ENCODE measurements at places on chromosomes 7 and 10.

DNA sequence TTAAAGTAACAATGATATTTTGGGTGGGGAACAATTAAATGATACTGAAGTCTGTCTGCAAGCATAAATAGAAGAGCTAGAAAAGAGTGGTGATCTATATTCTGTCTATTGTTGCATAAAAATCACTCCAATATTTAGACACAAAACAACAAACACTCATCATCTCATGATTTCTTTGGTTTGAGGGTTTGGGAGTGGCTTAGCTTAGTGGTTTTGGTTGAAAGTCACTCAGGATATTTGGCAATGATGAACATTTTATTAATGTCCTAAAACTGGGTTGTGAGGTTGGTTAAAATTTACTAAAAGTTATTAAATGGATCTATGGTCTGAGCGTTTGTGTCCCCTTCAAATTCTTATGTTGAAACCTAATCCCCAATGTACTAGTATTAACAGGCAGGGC lies 54.7 kb upstream of the EGFR start:
- no peak for DNase-seq

DNA sequence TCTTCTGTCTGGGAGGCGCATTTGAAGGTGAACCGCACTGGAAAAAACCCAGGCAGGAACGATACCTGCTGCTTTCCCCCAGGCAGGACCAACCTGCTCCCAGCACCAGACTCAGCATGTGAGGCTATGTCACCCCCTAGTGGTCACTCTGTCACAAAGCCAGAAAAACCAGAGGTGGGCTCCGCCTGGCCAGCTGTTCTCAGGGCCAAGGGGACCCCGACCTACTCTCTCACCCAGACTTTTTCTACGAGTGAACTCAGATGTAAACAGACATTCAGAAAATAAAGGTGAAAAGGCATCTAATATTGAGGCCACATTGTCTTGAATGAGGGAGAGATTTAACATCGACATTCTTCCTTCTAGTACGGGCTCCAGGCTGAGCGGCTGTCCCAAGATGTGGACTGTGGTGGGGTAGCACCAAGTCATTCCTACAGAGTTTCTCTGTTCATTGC lies 117.3 kb downstream of the PRKAG2 start:
- no peak for DNase-seq

GRCh38 chr10:44757551-44758205 lies 153.5 kb upstream of the TMEM72 start:
- DNase-seq, result no peak

GRCh38 chr7:117835016-117835664 lies 38.1 kb downstream of the CTTNBP2 start:
- DNase-seq, result no peak

DNA sequence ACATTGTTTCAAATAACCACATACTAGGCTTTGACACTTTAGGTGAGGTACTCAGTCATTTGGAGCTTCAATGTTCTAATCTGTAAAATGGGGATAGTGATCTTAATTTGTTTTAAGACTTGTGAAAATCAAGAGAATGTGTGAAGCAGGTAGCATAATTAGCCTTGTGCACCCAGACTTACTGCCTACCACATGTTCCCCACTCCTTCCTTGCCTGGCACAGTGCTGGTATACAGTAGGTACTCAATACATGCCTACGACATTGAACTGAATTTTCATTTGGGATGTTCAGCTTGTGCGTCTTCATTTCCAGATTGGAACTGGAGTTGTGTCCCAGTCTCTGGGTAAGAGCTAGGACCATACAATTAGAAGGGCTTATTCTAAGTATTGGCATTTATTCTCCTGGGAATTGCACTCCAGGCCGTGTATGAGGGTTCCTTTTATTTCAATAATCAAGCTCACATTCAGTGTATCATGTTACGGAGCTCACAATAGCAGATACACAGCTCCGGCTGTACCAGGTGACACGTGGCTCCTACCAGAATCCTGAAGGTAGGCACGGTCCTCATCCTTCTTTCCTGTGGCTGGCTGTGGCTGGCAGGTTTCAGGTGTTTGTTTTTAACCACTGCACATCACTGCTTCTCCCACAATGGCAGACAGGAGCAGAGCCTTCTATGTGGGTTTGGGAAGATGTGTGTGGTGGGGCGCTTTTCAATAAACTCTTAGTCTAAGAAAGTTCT lies 109.4 kb upstream of the PDCD4 start:
- DNase-seq, result no peak

- DNase-seq, result no peak
These were observed 15.6 kb downstream of the ARHGAP22 start for GRCh38 chr10:48589266-48589665.

GRCh38 chr10:75733135-75733890 lies 301.9 kb downstream of the LRMDA start:
- DNase-seq, result no peak

- DNase-seq, result no peak
These were observed 35.3 kb downstream of the FOXL3 start for GRCh38 chr7:325051-325798.

DNA sequence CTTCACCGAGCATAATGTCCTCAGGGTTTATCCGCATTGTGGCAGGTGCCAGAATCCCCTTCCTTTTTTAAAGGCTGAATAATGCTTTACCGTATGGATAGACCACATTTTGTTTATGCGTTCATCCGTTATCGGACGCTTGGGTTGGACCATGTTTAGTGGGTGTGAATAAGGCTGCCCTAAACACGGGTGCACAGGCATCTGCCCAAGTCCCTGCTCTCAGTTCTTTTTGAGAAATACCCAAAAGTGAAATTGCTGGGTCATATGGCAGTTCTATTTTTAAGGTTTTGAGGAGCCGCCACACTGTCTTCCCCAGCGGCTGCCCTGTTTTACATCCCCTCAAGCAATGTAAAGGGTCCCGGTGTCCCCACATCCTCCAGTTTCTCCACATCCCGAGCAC lies 121.6 kb downstream of the DYNC2I1 start:
- no peak for DNase-seq

DNA sequence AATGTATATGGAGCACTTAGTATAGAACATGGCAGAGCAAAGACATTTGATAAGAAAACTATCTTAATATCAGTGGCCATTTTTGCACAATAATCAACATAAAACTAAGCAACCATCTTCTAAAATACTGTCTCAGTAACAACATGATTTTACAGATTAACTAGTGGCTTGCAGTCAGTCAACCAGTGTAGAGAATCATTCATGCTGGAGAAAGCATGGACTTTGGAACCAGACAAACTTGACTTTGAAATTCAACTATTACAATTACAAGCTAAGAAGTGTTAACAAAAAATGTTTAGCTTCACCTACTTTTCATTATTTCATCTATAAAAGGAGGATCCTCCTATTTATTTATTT lies 27.7 kb downstream of the CUBN start:
- DNase-seq, result no peak

DNA sequence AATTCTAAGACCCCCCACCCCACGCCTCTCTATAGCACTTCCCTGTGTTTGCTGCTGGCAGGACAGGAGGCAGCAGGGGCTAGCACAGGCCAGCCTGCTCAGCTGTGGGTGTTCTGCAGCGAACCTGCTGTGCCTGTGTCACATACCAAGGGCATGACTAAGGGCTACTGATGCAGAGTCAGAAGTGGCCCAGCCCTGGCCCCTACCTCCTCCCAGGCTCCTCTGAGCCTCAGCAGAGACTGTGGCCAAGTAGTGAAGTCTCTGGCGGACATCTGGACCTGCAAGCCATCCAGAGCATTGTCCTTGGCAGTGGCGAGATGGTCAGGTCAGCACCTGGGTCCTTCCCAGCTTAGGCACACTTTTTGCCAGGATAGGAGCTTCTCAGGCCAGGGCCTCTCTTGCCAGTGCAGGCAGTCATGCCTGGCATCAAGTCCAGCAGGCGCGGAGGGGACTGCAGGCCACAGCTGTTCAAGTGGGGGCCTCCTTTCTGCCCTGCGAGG lies 116.3 kb upstream of the RET start:
- DNase-seq, result no peak

GRCh38 chr10:43964486-43964885 lies 315.8 kb upstream of the ZNF32 start:
- DNase-seq, result no peak

- no peak for DNase-seq
These were observed 31.5 kb downstream of the ACTA2 start for GRCh38 chr10:88920986-88921593.

- no peak for DNase-seq
These were observed 97.0 kb downstream of the C10orf105 start for GRCh38 chr10:71622616-71623015.

DNA sequence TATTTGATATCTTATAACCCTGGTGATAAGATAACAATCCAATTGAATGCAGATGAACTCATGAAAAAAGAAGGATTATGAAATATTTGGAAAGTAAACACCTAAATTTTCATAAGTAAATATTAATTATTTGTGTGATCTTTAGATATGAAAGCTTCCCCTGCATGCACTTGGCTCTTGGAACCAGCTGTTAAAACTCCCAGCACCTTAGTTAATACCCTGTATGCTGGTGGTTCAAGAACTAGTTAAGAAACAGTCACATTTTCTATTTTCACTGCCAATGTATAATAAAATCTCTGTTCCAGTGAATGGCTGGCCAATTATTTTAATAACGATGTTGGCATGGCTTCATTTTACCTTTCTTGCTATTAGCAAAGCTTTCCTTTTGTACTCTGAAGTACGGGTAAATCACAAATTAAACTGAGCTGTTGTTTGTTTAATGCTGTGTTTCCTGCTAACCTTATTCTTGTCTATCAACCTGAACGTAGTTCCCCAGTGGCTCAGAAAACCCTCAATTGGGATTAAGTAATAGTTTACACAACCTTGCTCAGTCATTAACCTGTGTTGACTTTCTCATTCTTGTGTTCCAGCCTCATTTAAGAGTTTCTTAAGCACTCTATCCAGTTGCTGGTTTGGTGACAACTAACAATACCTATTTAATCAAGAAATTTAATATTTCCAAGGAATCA lies 38.9 kb downstream of the MET start:
- DNase-seq, result no peak

DNA sequence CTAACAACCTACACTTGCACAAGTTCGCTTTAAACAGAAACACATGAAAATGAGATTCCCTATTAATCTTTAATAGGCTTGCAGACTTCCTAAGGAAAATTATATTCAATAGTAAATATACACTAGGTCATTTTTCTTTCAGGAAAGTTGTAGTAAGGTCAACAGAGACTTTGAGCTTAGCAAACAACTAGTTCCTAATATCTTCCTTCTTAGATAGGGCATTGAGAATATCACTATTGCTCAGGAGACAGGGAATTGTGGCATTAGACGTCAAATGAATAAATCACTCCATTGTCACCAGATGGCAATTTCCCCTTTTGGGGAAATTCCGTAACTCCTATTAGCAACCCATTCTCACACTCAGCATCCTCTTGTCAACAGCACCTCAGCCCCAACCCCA lies 164.9 kb downstream of the GFRA1 start:
- no peak for DNase-seq

DNA sequence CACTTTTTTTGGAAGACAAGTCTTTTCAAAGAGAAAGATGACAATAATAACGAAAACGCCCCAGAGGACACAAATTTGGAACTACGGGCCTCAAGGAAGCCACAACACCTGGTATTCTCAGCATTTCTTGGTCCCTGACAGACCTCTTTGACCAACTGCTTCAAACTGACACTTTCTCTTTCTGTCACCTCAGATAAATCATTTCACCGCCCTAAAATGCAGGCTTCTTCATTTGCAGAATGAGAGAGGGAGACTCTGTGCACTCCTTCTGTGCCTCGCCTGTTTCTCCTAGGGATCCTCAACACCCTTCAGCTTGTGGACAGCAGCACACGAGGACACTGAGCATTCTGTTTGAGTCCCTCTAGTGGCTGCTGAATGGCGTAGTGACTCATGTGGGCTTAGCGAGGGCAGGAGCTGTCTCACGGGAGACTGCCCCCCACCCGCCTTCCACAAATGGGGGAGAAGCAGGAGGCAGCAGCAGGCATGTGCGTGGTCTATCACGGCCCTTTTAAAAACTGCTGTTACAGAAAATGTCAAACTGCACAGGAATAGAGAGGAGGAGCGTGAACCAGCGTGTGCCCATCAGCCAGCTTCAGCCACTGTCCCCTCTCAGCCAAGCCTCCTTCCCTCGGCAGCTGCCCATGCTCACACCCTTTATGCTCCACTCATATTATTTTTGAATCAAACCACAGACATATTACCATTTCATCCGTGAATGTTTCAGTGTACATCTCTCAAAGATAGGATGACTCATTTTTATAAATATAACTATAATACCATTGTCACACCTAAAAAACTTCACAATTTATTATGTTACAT lies 41.4 kb downstream of the GSDME start:
- DNase-seq, result no peak

DNA sequence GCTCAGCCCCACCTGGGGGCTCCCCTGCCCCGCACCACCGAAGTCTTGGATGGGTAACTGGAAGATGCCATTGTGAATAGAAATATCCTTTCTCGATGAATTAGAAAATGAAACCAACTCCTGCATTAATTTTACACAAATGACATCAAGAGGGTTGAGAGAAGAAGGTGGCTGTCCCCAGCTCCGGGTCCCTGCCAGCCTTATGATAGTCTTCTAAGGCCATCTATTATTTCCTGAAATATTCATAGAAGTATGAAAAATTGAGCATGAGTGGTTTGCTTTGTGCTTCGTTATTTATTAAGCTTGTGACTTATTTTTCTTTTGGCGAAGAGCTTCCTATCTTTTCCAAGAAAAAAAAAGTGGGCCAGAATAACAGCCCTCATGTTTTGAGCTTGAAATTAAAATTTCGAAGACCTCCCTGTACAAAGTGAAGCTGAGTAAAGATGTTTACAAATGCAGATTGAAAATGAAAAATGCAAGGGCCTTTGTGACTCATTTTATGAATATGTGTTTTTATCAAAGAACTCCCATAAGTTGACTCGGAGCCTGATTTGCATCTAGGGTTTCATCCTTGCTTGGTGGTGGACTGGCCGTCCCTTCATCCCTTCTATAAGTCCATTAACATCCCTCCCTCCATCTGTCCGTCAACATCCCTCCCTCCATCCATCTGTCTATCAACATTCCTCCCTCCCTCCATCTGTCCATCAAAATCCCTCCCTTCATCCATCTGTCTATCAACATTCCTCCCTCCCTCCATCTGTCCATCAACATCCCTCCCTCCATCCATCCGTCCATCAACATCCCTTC lies 20.5 kb upstream of the CFAP46 start:
- no peak for DNase-seq

- DNase-seq, result no peak
These were observed 62.7 kb upstream of the FGL2 start for GRCh38 chr7:77262316-77262715.

- DNase-seq, result no peak
These were observed 8.0 kb upstream of the CCDC71L start for GRCh38 chr7:106668861-106669524.

GRCh38 chr7:46616636-46617035 lies 695.6 kb upstream of the IGFBP3 start:
- no peak for DNase-seq

All from T-helper 1 cell (primary cell).